ENCODE measurements at places on chromosomes 1 and 21.
A peak's percentile ranks its signal among the peaks of the same experiment; 100 is the strongest.

DNA sequence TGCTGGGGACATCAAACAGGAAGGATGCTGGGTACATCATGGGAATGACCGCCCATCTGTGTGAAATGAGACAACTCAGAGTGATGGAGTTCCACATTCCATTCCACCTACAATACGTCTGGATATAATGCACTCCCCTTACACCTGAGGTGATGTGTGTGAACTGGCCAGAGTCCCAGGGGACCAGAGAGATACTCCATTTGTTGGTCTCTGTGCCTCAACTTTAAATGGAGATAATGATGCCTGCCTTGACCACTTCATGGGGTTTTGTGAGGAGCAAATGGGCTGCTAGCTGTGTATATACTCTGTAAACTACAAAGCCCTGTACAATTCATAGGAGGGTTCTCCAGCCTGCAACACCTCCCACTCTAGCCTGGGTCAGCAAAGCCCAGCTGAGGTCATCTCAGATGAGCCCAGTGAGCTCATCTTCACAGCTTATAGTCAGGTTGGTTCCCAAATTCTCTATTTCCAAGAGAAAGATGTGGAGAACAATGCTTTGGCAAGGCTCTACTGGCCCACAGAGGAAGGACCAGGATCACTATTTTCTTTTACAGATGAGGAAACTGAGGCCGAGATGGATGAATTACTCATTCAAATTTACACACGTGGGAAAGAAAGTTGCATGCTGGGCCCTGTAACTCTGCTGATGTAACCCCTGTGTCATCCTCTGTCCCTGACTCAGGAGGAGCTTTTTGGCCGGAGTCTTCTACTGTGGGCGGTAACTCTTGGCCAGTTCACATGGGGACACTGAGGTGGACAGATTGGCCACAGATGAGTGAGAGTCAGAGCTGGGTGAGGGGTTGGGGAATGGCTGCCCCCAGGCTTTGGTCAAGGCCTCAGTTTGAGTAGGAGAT lies 105.6 kb upstream of the GCLM start:
- DNase-seq = no peak

DNA sequence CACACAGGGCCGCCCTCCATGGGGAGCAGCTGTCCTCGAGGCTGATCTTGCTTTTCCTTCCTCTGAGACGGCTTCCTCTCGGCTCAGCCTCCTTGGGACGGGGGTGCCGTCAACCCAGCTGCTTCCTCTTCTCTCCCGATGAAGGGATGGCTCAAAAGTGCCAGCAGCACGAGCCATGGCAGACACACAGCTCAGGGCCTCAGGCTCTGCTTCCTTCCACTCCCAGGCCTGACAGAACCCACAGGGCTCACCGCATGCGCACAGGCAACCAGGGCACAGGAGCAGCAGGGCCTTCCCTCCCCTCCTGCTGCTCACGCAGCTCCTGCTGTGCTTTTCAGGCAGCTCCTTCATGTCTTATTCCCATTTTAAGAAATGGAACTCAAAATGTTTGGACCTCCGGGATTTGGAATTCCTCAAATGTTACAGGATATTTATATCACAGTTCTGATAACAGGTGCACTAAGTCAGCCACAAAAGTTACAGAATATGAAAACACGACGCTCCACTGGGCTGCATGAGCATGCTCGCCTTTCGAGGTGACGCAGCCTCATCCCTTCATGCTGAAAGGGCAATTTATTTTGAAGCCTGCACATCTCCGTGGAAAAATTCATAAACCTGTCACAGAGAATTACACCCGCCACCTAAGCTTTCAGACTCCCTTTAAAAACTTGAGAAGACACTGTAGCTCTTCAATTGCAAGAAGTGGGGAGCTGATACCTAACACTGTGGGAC lies 84.4 kb downstream of the HSF2BP start:
- no peak for DNase-seq

DNA sequence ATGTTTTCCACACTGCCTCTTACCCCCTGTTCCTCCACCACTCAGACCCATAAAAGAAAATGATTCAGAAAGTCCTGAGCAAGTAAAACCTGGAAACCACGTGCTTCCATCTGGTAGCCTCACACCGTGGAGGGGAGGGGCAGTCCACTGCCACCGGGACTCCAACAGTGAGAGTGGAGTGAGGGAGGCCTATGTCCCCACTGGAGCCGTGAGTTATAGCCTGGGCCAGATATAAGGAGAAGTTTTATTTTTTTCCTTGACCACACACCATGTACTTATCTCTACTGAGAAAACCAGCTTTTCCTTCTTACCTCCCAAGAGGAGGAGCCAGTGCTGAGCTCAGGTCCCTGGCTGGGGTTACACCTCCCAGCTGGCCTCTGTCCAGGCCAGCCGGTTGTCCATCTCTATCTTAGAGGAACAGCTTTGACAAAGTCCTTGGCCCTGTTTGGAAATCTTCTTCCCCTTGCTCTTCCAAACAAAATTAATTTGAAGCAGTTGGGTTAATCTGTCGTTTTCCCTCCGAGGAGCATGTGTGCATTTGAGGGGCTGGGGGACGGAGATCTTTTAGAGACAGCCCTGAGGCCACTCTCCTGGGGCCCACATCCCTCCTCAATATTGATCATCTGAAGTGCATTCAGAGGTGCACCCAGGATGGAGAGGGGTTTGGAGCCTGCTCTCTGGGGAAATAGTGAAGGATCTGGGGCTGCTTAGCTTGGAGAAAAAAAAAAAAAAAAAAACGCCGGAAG lies 49.1 kb upstream of the SERBP1 start:
- DNase-seq = no peak

GRCh38 chr1:241519308-241520079 lies at the start of gene FH:
Gene FH (minus strand): TSS chr1:241519755. CDS start chr1:241519722, 33 bp downstream.
- DNase-seq = peak; percentile 81

GRCh38 chr1:202130816-202131522 lies 8.3 kb downstream of the GPR37L1 start:
- DNase-seq = no peak

Data from stimulated activated CD4-positive, alpha-beta T cell treated with anti-CD3 and anti-CD28 coated beads, Interleukin-1b, Interleukin-23, amount 100 ng/mL, for 1 hour (primary cell).